ENCODE measurements at places on chromosomes 2 and 18.

DNA sequence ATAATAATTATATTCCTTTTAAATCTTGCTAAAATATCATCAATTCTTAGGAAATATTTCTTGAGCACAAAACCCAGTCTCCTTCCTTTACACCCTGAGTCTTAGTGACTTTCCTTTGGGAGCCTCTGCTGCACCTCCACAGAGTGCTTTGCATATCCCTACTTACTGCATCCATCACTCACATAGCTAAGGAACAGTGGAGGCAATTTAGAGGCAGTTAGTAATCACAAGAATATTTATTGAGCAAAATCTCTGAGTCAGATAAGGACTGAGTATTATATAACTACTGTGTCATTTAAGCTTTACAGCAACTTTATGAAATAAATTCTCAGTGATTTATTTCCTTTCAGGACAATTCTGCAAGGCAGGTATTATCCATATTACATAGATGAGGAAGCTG lies 327.7 kb downstream of the TMX3 start:
- no peak for DNase-seq

DNA sequence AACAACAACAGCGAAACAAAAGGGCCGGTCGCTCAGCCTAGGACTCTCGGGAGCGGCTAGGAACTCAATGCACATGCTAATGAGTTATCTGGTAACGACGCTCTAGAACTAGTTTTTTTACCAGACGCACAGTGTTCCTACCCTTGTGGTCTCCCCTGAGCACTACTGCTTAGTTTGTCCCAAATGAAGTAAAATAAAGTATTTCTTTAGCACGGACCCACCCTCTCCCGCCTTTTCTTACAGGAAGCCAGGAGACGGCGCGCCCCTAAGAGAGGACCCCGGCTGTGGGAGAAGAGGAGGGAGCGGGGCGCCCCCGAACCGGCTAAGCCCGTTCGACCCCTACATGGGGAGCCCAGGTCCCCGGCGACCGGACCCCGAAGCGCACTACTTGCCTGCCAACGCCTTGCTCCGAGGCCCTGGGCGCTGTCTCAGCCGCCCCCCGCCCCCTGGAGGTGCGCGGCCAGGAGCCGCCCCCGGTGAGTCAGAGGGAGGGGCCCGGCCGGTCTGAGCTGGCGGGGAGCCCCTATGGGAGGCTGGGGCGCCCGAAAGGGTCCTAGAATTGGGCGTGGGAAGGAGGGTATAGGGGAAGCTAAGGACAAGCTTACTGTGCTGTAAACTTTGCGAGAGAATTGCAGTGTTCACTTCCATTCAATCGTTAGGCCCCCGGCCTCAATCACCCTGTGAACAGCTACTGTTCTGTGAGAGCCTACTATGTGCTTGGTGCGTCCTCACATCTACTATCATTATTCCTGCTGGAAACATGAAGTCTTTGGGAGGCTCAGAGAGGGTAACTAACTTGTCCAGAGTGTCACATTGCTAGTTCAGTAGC lies 3.6 kb upstream of the CAPG start:
- no peak for DNase-seq

- DNase-seq = no peak
Observed at GRCh38 chr2:60559880-60560279, 6.4 kb upstream of the BCL11A start.

DNA sequence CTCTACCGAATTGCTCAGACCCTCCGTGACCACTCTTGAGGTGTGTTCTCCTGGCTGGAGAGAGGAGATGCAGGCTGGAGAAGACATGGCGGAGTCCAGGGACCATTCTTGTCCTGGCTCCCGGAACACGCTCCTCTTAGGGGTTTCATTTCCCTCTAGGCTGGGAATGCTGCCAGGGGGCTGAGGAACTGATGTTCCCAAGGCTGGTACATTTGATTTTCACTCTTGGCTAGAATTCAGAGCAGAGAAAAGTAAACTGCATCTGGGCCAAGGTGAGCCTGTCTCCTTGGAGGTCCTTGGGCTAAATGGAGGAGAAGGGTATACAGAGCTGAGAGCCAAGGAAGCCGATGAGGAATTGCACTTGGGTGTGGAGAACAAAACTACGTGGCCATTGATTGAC lies 28.2 kb upstream of the LBH start:
- DNase-seq = no peak

GRCh38 chr2:45812011-45812500 lies 160.6 kb downstream of the PRKCE start:
- no peak for DNase-seq

- no peak for DNase-seq
Observed at GRCh38 chr18:54204883-54205282, 19.6 kb downstream of the MBD2 start.

DNA sequence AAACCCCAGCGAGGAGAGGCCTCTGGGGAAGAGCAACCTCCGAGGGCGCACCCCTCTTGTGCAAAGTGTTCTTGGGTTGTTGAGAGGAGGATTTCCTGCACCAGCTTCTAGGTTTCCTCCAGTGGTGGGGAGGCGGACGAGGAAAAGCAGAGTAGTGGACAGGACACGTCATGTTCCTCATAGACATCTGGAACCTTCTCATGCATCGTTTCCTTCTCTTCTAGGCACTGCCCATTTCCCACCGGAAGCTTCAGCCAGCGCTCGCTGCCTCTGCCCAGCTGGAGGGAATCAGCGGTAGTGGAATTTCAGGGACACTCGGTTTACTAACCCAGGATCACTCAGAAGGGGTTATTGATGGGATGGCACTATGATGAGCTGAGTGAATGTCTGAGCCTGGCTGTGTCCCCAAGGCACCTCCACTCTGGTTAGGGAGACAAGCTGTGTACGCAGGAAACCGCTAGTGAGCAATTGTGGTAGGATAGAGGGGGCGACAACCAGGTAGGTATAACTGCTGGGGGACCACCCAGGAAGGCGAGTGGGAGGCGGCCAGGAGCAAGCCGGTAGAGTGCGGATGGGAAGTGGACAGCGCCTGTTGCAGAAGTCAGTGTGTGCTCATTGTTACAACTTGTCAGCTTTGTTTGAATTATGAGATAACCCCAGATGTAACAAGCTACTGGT lies 960 bp upstream of the APOB start:
- no peak for DNase-seq

DNA sequence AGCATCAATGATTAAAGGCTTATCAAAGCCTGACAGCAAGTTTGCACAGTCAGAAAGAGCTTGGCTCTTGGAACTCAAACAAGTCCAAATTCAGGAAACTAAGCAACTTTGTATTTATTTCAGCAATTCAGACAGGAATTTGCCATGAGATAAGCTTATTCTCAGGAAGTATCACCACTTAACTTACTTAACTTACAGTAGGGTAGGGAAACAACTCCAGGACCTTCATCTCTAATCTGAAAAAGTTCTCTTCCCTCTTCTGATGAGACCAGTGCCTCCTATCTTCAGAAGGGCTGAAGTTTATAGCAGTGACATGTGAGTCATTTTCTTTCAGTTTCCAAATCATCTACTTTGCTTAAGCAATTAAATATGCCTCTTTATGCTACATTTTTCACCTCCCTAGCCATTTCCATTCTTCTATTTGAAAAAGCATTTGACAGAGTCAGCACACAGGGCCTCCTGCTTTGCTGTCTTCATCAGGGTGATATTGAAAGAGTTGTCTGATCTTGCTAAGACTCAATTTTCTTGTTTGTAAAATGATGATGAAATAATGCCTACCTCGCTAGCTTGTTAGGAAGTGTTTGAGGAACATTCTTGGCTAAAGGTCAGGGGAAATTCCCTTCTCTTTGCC lies 389.5 kb downstream of the RND3 start:
- no peak for DNase-seq

DNA sequence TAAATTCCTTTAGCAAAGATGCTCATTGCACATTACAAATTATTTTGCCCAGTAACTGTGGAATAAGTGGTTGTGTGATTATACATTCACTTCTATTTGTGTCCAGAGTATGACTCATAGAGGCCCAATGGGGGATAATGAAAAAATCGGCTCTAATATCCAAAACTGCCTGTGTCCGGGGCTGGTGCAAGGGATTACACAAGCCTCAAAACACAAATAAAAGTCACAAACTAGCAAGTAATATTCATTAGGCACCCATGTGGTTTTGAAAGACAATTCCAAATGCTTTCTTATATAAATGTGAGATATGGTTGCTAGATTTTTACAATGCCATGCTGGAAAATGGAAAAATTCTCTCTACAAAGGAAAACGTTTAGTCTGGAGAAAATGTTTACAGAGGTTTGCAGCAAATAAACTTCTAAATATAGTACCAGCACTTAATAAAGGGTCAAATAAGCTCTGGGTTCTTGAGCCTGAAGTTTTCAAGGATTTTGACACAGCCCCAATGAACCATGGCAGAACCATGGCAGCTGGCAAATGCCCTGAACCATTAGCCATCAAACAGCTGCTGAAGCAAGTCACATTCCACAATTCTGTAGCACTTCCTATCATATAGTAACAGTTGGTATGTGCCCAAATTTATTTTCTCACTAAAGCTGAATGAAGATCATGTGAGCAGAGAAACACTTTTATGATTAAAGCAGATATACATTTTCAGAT lies 40.5 kb downstream of the IRS1 start:
- DNase-seq = no peak

- no peak for DNase-seq
Observed at GRCh38 chr18:8776013-8776943, 70.9 kb downstream of the MTCL1 start.

GRCh38 chr2:177872286-177872685 lies 200.3 kb downstream of the PDE11A start:
- DNase-seq = no peak

DNA sequence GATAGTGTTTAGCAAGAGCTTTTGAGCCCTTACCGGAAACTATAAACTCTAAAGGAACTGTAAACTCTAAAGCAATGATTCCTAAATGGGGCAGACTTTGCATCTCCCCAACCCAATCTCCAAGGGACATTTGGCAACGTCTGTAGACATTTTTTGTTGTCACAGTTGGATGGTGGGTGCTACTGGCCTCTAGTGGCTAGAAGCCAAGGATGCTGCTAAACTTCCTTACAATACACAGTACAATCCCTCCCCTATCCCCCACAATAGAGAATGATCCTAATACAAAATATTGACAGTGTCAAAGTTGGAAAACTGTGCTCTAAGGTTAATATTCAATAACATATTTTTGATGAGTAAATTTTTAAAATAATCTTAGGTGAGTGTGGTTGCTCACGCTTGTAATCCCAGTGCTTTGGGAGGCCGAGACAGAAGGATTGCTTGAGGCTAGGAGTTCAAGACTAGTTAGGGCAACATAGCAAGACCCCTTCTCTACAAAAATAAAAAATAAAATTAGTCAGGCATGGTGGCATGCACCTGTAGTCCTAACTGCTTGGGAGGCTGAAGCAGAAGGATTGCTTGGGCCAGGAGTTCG lies 66.7 kb downstream of the PTPN4 start:
- DNase-seq = no peak

DNA sequence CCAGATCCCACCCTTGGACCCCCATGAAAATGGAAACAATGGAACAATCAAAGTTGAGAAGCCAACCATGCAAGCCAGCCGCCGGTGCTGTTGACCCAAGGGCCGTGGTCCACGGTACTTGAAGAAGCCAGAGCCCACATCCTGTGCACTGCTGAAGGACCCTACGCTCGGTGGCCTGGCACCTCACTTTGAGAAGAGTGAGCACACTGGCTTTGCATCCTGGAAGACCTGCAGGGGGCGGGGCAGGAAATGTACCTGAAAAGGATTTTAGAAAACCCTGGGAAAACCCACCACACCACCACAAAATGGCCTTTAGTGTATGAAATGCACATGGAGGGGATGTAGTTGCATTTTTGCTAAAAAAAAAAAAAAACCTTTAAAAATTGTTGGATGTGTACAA lies 26.5 kb upstream of the TXNDC2 start:
- no peak for DNase-seq

DNA sequence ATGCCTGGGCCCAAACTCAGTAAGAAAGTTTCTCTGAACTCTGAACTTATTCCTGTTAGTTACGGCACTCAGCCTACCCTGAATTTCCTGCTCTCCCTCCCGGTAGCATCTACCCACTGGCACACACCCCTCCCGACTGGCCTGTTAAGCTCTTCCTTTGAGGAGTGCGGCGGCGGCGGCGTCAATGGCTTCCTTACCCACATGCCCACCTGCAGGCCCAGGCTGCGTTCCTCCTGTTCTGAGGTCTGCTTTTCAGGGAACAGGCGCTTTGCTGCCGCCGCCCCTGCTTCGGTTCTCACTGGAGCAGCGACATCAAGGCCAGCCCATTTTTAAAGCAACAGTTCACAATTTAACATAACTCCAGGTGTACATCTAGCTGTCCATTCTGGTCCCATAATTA lies 432.4 kb downstream of the DCDC2C start:
- no peak for DNase-seq

- no peak for DNase-seq
Observed at GRCh38 chr18:49907346-49907929, 94.1 kb upstream of the ACAA2 start.

- DNase-seq = no peak
Observed at GRCh38 chr18:71105078-71105819, 816.4 kb downstream of the SOCS6 start.

- no peak for DNase-seq
Observed at GRCh38 chr2:168916331-168916675, 15.2 kb downstream of the G6PC2 start.

GRCh38 chr2:120735746-120736170 lies at the start of gene GLI2:
GLI2 (plus strand) TSS chr2:120735868; CDS start chr2:120797321, 61,453 bp downstream.
- DNase-seq = peak; percentile 7

GRCh38 chr18:31302991-31303390 lies 15.0 kb upstream of the DSG1 start:
- DNase-seq = no peak

DNA sequence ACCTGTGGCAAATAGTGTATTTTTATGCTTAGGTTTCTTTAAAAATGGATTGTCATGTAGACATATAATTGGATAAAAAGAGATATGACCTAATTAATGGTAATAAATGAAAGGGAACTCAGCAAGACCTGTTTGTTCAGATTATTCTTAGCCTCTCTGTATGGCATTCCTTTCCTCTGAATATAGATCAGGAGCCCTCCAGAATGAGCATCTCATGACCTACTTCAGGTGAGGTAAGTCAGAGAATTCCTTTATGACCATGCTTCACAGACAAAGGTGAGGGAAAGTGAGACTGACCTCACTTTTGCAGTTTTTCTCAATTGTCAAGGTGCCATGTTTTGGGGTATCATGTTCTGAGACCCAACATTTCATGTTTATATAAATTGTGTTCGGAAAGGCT lies 1744.3 kb upstream of the PIK3C3 start:
- DNase-seq = no peak

DNA sequence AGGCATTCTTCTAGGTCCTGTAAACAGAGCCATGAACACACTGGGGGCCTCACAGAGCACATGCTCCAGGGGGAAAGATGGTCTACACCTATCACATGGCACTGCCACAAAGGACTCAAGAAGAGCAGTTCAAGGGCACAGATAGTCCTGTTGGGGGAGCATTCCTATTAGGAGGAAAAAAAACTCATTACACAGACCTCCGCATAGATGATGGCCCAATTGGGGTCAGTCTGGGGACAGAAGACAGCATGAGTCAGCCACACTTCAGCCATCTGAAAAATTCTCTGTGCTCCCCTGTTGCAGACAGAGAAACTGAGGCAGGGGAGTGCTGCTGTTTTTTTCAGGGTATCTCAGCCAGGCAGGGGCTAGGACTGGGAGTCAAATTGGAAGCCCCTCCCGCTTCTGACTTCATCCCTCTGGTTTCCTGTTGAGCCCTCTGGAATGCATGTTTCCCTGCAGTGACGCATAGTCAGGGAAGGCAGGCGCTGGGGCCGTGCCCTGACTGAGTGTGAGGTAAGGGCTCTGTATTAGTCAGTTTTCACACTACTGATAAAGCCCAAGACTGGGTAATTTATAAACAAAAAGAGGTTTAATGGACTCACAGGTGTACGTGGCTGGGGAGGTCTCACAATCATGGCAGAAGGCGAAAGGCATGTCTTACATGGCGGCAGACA lies 67.9 kb downstream of the RHOB start:
- no peak for DNase-seq

Data from NCI-H748 treated with DMSO at 0.1 percent for 48 hours (cell line).